ENCODE measurements at places on chromosomes 6 and 20.

DNA sequence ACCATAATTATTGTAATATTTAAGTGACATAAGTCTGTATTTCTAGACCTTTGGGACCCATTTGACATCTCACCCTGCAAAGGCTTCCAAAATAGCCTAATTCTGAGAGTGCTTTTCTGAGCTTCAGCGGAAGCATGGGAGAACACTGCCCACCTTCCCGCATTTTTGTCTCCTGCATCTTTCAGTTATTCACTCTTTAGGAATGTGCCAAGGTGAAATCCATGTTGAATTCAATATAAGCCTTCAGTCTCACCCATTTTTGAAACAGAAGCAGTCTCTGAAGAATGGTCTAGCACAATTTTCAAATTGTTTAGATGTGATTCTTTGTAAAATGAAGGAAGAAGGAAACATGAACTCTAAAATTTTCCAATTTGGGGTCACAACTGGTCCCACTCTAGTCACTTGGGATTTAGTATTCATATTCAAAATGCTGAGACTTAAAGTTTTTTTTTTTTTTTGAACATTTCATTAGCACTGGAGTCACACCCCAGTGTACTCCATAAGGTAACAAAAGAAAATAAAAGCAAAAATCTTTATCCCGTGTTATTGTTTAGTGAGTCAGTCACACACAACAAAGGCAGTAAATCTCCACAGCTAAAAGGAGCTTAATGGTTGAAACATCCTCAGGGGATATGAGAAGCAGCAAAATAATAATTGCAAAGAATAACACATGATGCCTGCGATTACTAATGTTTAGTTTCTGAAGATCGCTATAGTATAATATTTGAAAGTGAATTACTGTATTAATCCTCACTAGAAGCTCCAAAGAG is 479.9 kb upstream of the BTBD3 start:
- no peak for DNase-seq

DNA sequence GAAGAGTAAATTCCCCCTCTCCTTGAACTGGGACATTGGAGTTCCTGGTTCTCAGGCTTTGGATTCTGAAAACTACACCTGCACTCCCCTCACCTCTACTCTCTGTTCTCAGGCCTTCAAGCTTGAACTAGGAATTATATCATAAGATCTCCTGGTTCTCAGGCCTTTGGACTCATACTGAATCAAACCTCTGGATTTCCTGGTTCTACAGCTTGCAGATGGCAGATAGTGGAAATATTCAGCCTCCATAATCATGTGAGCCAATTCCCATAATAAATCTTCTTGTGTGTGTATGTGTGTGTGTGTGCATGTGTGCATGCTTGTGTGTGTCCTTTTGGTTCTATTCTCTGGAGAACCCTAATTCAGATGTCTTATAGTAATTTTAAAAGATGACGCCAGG is 12.7 kb upstream of the CHD6 start:
- DNase-seq: no peak

DNA sequence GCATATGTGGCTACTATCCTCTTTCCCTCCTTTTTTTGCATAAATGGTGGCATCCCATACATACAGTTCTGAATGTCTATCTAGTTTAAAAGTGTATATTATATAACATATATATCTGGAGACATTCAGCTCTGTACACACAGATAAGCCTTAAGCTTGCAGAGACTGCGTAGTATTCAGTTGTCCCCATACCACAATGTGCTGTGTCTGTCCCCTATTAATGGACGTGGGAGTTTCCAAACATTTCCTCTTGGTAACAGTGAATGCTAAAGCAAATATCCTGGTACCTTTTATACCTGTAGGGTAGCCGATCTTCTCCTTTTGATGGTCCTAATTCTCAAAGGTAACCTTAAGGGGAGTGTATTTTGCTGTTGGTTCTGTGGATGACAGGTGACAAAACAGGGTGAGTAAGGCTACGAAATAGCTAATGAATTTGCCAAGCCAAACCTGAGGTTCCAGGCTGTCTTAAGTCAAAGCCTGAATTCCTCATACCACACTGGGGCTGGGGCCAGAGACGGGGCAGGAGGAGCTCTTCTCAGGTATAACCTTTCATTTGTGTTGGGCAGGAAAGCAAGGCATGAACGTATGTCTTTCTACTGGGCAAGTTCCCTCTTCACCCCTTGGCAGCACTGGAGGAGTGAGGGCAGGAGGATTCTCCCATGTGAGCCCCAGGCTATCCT is 7.8 kb upstream of the C2 start:
- no peak for DNase-seq

DNA sequence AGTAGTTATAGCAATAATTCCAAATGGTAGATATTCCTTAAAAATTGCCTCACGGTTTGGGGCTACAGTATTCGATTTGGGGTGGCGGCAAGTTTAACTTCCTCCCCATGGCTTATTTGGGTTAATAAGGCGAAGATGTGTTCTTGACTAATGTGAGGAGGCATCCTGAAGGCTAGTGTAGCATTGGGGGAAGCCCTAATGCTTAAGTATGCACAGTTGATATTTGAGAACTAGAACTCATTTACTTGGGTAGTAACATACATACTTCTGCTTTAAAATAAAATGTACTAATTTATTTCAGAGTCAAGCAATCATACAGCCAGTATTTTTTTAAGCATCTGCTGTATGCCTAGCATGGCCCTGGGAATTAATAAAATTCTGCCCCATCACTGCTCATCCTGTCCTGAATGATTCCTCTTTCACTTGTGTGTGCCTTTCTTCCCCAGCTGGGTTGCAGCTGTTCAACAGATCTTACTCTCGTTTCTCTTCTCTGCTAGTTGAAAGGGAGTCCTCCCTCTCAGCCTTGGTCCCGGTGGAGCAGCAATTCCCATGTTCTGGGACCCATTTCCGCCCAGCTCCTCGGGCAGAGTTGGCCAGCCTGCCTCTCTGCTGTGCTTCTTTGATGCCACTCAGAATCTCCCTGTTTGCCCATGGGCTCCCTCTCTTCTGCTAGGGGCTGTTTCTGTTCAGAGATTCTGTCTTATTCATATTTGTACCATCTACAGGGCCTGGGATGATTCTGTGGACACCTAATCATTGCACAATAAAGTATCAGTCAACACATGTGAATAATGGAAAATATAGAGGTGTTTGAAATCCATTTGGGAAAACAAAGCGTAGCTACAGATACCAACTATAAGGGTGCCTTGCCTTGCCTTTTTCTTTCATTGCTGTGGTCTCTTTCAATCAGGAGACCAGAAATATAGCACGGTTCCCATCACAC is 104.8 kb downstream of the ARID1B start:
- no peak for DNase-seq

- DNase-seq: no peak
These were observed 251.6 kb downstream of the ADGB start for GRCh38 chr6:146850238-146850896.

- DNase-seq: no peak
These were observed 218.0 kb downstream of the THBS2 start for GRCh38 chr6:169035385-169036240.

Data from naive B cell (primary cell).